ENCODE measurements at places on chromosomes 12 and 14.

DNA sequence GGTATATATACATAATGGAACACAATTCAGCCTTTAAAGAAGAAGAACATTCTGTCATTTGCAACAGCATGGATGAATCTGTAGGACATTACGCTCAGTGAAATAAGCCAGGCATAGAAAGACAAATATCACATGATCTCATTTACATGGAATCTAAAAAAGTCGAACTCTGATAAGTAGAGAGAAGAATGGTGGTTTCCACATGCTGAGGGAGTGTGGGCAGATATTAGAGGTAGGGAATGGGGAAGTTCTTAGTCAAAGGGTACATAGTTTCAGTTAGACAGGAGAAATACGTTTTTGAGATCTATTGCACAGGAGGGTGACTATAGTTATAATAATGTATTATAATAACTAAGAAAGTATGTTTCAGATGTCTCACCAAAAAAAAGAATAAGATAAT is 71.4 kb downstream of the ADAMTS20 start:
- no peak for DNase-seq

DNA sequence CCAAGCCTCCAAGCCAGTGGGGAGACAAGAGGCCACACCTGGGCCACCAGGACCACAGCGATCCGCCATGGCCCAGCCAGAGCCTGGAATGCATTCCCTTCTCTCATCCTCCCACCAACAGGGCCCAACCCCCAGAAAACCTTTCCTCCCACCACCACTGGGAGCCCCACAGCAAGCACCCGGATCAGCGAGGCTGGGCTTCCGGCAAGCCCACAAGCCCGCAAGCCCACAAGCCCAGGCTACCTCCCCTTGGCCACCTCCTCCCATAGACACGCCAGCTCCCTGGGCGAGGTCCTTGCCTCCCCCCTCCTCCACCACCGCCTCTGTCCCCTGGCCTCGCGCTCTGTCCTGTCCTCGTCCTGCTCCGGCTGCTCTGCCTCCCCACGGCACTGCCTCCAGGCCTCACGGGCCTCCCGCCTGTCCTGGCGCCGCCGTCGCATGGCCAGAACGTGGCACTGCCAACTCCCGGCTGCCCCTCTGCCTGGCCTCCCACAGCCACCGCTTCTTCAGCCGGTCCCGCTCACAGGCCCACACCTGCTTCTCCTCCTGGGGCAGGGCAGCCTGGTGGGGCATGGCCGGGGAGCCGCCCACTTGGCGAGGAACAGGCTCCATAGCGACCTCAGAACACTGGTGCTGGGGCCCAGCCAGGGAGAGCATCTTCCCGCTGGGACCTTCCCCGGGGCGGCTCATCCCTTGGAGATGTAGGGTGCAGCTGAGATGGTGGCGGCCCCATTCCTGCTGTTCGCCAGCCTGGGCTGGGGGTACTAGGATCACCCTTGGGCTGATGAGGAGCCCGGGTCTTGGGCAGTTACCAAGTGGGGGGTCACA is 5.6 kb downstream of the CDK2AP1 start:
- DNase-seq: no peak

DNA sequence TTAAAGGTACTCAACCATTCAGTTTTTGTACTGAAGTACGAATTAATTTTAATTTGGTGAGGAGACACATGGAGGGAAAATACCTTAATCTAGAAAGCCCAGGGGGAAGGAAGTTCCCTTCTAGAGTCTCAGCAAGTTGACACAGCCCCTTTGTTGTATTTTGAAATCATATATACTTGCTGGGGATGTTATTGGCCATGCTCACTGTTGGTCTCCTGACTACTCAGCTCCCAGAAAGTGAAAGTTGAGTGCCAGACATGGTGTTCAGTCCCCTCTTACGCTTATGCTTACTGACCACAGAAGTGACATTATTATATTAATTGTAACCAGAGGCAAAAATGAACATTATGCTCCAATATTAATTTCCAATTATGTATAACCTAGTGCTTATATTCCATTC is 28.1 kb downstream of the ARF6 start:
- DNase-seq: no peak

- DNase-seq: peak; percentile 19
Measured at GRCh38 chr14:23446291-23446851, 10.9 kb upstream of the MYH7 start.

DNA sequence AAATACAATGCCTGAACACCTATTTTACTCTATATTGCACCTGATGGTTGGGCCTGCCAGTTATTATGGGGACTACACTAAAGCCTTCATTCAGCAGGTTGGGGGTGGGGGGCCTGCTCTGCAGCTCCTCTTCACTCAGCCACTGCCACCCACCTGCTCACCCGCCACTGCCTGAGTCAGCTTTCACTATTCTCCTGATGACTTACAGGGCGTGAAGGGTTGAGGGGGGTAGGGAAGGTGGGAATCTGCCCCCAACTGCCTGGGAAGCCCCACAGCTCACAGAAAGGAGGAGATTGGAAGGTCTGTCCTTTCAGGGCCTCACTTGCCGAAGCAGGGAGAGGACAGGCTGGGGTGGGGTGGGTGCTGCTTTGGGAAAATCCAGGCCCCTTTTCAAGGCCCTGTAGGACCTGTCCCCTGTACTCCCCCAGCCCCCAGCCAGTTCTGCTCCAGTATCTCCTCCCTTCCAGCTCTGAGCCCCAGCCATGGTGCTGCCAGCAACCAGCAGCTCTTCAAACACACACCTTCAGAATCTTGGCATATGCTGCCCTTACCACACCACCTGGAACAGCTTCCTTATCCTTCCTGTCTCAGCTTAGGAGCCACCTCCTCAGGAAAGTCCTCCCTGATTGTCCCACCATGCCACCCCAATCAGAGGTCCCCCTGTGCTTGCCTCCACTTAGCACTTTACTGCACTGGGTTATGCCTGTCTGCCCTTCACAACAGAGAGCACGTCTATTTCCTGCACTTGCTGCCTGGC is 33.1 kb downstream of the IRF2BPL start:
- no peak for DNase-seq

GRCh38 chr12:109737126-109737525 is 23.5 kb downstream of the FAM222A start:
- DNase-seq: no peak

DNA sequence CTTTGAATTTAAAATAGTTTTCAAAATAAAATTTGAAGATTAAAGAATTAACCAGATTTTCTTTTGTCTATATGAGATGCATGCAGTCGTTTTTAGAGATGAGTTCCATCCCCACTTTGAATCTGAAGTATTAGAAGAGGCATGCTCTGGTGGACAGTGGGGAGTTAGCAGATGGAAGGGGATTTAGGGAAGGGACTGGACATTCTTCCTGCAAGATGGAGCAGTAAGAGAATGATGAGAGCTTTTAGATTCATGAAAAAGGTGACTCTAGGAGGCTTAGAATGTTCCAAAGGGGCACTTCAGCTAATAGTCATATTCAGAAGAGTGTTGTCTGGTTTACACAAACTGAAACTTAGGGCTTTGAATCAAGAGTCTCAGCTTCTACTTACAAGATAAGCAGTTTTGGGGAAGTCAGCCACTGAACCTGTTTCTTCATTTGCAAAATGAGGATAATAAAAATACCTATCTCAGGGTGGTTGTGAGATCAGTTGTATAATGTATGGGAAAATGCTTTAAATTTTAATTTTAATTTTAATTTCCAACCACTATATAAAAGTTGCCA is 3.7 kb downstream of the ZBTB1 start:
- no peak for DNase-seq

- no peak for DNase-seq
Measured at GRCh38 chr14:51180577-51180976, 59.5 kb upstream of the TMX1 start.

Data from epithelial cell of esophagus (primary cell).